Astrocyte of the spinal cord (primary cell): ENCODE measurements at places on chromosomes 5 and 9.
A peak's percentile ranks its signal among the peaks of the same experiment; 100 is the strongest.

DNA sequence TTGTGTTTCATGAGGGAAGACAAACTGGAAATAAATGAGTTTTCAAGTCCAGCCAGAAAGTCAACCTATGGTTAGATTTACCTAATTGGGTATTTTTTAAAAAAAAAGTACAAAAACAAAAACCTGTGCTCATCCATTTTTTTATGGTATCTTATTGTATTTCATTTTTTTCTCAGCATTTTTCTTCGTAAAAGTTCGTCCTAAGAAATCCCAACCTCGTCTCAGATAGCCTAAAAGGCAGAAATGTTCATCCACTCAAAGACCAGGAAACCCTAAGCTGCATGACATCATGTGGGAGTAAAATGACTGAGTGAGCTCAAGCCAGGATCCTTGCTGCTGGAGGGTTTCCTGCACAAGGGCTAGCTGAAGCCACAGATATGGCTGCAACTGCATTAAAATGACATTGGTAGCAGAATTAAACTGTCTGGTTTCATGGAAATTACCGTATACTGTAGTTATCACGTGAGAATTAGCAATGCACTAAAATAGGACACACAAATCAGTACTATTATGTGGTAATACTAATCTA lies 70.4 kb downstream of the NFIB start:
- no peak for DNase-seq

DNA sequence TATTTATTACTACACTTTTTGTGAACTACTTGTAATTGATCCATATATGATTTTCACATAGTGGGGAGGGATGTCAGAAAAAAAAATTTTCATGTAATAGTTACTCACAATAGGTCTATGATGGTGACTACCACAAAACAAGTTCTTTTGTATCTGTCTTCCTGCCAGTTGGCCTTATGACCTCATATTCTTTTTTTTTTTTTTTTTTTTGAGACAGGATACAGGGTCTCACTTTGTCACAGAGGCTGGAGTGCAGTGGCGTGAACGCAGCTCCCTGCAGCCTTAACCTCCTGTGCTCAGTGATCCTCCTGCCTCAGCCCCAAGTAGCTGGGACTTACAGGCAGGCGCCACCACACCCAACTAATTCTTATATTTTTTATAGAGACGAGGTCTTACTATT lies 10.9 kb downstream of the SEC24A start:
- DNase-seq: no peak

- DNase-seq: no peak
These were observed 39.3 kb upstream of the ORM1 start for GRCh38 chr9:114283551-114284111.

- no peak for DNase-seq
These were observed 19.3 kb downstream of the AK8 start for GRCh38 chr9:132858751-132859150.

DNA sequence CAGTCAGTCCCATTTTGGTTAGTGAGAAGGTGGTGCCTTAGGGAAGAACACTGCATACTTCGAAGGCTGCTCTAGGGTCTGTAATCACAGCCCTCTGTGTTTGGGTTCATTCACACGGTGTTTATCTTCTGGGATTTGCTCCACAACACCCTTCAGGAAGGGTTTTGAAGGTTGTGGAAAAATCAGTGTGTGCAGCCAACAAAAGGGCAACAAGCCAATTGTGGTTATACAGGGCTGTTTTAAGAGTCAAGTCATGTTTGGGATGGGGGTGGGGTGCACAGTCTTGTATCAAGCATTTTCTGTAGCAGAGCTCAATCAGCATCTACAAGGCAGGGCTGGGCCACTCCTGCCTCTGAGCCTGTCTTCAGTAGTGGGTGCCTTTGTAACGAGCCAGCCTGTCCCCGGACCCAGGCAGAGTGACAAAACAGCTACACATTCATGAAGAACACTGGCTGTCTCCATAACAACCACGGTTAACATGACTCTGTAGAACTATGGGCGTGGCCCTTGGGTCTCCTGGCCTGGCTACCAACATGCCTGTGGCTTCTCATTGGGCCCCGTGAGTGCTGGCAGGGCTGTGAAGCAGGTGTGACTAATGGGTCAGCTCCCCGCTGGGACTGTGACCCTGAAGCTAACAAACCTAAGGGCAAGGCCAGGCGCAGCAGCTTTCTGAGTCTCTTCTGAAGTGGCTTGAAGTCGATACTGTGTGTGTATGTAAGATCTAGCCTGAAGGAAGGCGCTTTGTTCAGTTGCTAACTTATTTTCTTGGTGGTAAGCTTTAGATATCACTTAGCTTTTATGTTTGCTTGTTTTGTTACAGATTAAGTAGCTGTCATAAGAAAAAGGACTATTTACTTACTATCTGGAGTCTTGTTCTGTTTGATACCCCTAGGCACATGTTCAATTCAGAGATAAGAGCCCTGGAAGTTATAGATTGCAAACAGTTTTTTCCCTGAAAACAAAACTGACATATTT lies 27.9 kb upstream of the GOLM1 start:
- peak; percentile 96 for DNase-seq

GRCh38 chr5:100273846-100274580 lies 261.2 kb upstream of the FAM174A start:
- peak; percentile 5 for DNase-seq

DNA sequence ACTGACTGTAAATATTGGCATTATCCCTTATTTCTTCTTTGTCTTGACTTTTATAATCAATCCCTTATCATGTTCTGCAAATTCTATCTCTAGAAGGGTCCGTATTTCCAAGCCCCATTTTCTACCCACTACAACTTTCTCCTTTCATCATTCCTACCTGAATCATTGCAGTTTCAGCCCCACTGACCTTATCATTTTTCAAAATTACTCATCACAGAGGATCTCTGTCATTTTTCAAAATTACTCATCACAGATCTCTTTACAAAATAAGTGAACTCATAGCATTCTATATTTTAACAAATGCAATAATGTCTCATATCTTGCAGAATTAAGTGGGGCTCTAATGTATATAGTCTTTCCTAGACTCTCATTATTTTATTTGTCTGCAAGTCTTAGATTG lies 256.9 kb upstream of the COX7C start:
- DNase-seq: no peak

- DNase-seq: no peak
These were observed 107.3 kb downstream of the DAB2IP start for GRCh38 chr9:121758693-121759092.

DNA sequence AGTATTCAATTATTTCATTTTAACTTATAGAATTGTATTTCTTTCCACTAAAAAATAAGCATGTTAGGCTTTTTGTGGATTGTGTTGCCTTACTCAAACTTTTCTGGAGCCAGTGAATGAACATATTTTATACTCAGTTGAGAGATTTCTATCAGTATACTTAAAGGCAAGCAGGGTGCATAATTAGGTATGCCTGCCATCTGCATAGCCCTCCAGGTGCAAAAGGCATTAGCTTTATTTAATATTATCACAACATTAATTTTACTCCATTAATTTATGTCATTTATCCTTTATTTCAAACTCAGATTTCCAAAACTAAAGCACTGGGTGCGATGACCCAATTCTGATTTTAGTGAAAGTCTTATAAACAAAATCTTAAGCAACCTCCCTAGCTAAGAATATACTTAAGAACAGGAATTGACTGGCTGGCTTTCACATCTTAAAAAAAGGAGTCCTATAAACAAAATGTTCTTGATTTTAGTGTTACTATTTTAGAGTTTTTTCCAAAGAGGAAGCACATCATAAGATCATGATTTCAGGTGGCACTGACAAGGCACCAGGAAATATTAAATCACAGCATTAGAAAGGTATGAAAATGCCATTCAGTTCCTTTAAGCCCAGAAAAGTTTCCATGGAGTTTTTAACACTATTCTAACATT lies 178.4 kb downstream of the MPDZ start:
- DNase-seq: no peak

- no peak for DNase-seq
These were observed 312.0 kb downstream of the CDK5RAP2 start for GRCh38 chr9:120267929-120268328.

DNA sequence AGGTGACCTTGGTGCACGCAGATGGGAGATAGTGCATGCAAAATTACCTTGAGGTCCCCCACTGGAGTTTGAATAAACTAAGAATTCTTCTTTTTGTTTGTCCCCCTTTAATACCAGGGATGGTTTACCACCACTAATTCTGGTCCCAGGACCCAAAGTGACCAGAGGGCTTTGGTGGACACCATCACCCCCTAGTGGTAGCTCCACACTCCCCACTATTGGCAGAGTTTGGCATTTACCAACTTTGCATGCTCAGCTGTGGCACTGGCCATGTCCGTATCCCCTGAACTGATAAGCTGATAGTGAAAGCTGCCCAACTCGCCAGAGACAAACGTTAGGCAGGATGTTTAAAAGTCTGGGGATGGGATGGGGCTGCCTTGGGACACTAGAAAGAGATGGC lies 3.3 kb downstream of the ASTN2 start:
- no peak for DNase-seq

DNA sequence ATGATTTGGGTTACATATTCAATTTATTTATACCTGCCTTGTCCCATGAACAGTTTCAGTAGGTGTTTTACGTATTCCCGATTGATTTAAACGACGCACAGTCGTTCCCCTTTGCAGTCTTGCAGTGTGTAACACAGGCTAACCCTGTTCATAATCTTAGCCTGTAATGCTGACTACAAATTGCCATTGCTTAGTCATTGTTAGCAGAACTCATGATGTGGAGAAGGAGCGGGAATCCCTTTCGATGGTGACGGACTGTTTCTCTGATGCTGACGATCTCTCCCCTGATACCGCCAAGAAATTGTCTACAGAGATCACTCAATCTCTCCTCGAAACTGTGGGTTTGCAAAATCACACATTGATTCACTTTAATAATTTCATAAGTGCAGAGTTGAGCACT lies 93.2 kb downstream of the MRPL36 start:
- no peak for DNase-seq

DNA sequence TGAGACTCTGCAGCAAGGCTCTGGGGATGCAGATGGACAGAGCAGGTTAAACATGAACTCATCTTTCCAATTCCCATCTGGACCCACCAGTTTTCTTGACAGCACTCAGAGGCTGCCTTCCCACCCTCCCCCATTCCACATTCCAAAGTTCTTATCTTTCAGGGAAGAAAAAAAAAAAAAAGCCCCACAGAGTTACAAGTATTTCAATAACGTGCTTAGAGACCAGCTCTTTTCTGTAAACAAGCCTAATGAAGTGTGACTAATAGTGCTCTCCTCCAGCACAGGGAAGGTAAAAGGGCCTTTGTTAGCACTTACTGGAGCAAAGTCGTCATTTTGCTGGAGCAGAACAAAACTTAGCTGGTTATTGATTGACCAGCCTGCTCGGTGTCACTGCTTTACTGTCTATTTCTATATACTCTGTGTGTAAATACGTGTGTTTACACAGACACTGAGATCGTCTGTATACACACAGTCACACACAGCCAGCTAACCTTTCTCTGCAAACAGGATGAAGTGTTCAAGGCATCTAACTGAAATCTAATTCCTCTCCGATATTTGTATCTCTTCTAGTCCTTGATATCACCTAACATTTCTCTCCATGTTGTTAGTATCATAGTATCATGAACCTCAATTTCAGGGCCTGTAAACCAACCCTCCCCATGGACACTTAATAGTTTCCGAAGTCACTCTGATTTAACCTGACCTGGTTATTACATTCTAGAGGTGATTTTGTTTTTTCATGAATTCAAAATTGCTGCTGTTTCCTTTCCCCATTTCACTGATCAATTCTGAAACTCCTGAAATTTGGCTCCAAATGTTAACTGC lies 84.9 kb downstream of the ZNF608 start:
- peak; percentile 89 for DNase-seq

- DNase-seq: peak; percentile 72
These were observed 245.2 kb upstream of the TARS1 start for GRCh38 chr5:33195431-33196165.

DNA sequence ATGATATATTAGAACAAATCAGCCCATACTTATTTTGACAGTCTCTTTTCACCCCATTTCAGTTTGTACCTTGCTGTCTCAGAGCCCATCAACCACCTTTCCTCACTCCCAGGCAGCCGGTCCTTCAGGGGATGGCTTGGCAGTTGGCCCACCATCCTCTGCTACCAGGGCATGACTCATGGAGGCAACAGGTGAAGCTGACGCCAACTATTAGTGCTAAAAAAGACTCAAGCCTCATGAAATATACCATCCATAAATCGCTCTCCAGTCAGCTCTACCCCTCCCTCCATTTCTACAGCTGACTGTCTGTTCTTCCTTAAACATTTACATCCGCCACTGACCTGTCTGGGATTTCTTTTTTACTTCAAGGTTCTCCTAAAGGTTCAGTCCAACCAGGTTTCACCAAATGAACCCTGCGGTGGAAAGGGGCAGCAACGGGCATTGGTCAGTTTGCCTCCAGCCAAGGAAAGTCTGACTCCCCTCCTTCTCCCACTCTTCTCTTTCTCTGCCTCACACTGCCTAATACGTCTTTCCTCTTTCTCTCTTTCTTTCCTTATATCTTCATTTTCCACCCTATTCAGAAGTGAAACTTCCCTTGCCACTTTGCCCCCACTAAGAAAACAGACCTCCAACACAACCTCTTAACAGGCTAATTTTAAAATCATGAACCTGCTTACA lies 439.1 kb downstream of the RAB3C start:
- DNase-seq: no peak

DNA sequence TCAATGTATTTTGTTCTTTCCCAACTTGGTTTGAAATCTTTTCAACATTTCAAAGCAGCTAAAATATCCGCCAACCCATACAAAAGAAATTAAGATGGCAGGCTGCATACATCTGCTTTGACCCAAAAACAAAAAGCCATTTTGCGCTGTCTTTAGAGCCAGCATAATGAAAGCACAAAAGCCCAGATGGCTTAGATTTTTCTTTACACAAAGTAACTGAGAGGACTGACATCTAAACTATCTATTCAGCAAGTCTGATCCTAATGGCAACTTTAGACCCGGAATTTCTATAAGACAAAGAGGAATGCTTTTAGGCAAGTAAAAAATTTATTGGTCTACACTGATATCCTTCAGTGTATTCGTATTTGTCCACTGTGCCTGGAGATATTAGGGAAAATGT lies 86.3 kb downstream of the MYO10 start:
- DNase-seq: no peak

- no peak for DNase-seq
These were observed 10.0 kb downstream of the OTULINL start for GRCh38 chr5:14591548-14591947.

DNA sequence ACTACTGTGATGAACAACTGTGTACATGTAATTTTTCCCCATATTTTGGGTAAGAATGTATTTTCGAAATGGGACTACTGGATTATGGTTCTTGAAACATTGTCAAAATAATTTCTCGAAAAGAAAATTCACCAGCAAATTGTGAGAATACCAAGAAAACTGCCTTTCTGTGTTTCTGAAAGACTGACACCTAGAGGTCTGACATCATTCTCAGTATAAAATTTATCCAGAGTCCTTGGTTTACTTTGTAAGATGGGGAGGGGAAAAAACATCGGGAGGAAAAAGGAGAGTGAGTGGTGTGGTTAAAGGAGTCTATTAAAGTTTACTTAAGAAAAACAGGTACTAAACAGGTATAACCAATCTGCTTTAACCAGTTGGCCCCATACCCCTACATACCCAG lies 149.2 kb downstream of the CEP120 start:
- no peak for DNase-seq

DNA sequence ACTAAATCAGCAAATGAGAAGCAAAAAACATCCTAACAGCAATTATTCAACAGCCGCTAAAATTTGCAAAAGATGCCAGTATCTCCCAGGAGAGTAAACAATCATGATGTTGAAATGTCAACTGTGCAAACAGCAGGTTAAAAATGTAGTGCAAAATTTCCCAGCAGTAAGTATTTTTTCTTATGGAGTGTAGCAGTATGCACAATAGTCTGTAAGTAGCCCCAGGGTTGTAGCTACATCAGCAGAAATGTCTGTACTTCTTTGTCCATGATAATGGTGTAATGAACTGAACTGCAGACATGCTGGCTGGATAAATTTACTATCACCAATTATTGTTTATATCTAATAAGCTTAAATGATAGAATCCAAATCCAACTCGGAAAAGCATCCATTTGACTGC lies 31.4 kb downstream of the GRIN3A start:
- no peak for DNase-seq
